ENCODE measurements at places on chromosomes 5 and 9. TPM values are rescaled to one million over a fixed set of nuclear protein-coding genes. Genes with fewer than 3 reads are reported as not detected.

CNTNAP3 gene
- 1.3 TPM for total RNA-seq

NCS1 gene
- total RNA-seq: 44.8 TPM

ELAVL2 gene
- total RNA-seq: 1.4 TPM

ADAMTSL2 gene
- 7.0 TPM for total RNA-seq

GPR21 gene
- 3.7 TPM for total RNA-seq

GLDC gene
- 2.0 TPM for total RNA-seq

MYOZ3 gene
- total RNA-seq: 8.5 TPM

FOXD4L4 gene
- 0.38 TPM for total RNA-seq

MYMK gene
- not detected for total RNA-seq

ARID3C gene
- total RNA-seq: not detected

- no peak for DNase-seq
Observed at GRCh38 chr5:177983763-177984583, 12.1 kb downstream of the PROP1 start.

DNA sequence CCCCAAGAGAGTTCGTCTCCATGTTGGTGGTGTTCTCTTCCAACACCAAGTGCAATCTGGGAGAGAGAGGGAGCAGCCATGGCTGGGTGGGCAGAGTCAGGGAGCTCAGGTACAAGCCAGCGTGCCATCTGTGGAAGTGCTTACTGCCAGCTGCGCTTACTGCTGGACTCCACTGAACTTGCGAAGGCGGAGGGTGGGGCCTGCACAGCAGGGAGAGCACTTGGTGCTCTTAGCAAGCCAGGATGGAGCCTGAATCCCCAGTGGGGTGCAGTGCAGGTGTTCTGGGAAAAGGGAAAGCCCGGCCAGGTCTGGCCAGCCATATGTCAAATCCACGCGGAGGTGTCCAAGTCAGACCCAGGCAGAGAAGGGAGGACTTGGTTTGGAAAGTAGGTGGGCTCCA, 142.0 kb downstream of the FANCC start:
- no peak for DNase-seq

DNA sequence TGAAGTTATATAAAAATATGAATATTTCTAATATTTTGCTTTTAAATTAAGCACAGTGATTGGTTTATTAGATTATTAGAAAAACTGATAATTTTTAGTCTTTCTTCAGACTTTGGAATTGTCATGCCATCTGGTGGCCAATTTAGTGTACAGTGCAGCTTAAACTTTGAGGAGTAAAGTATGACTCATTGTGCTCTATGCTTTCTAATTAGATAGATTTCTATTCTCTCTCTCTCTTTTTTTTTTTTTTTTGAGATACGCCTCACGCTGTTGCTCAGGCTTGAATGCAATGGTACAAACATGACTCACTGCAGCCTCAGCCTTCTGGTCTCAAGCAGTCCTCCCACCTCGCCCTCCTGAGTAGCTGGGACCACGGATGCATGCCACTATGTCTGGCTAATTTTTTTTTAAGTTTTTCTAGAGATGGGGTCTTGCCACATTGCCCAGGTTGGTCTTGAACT, 42.1 kb upstream of the GPR21 start:
- no peak for DNase-seq

DNA sequence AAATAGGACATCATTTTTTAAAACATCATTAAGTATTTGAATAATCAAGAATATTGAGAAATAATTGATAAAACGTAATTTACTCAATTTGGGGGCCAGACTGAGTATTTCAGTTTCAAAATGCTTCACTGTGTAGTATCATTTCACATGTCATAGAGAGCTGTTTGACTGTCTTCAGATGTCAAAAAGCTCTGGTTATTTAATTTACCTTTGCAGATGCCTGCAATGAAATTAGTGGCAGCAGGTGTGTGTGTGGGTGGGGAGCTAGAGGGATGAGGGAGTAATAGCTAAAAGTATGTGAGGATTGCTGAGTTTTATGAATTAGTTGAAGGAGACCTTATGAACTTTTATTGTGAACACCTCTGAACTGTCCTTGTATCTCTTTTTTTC, 567.2 kb upstream of the MEF2C start:
- DNase-seq: no peak

- DNase-seq: no peak
Observed at GRCh38 chr5:111984044-111984443, 227.1 kb upstream of the NREP start.

GRCh38 chr9:129445794-129446306, 175.1 kb downstream of the C9orf50 start:
- DNase-seq: no peak

GRCh38 chr5:142046191-142046590, 33.4 kb upstream of the GNPDA1 start:
- DNase-seq: no peak

- no peak for DNase-seq
Observed at GRCh38 chr9:37919246-37919955, 15.5 kb upstream of the SLC25A51 start.

GRCh38 chr5:1067141-1068121, 44.4 kb downstream of the SLC12A7 start:
- DNase-seq: no peak

DNA sequence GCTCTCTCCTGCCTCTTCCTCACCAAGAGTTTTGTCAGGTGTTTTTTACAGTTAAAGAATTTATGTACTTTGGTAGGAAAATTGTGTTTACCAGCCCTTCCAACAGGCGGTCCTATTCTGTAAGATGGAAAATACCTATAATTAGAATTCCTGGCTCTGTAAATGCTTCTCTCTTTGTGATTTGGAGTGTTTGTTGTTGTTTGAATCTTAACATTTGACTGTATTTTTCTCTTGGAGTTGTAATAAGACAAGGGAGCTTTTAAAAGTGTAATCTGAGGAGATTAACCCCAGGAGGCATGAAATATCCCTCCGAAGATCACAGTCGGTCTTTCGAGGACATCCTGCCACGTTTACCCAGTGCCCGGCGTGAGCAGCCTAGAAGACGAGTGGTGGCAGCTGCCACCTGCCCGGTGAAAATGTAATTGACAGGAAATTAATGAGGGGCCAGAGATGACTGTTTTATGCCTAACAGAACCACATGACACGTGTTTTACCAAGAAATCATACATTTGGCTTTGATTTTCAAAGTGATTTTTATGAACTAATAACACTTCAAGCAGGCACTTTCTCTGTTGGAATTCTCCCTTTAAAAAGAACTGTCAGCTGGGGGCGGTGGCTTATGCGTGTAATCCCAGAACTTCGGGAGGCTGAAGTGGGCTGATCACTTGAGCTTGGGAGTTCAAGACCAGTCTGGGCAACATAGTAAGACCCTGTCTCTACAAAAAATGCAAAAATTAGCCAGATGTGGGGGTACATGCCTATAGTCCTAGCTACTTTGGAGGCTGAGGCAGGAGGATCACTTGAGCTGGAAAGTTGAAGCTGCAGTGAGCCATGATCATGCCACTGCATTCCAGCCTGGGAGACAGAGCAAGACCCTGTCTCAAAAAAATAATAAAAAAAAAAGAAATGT, 20.0 kb downstream of the ANKRD33B start:
- no peak for DNase-seq

DNA sequence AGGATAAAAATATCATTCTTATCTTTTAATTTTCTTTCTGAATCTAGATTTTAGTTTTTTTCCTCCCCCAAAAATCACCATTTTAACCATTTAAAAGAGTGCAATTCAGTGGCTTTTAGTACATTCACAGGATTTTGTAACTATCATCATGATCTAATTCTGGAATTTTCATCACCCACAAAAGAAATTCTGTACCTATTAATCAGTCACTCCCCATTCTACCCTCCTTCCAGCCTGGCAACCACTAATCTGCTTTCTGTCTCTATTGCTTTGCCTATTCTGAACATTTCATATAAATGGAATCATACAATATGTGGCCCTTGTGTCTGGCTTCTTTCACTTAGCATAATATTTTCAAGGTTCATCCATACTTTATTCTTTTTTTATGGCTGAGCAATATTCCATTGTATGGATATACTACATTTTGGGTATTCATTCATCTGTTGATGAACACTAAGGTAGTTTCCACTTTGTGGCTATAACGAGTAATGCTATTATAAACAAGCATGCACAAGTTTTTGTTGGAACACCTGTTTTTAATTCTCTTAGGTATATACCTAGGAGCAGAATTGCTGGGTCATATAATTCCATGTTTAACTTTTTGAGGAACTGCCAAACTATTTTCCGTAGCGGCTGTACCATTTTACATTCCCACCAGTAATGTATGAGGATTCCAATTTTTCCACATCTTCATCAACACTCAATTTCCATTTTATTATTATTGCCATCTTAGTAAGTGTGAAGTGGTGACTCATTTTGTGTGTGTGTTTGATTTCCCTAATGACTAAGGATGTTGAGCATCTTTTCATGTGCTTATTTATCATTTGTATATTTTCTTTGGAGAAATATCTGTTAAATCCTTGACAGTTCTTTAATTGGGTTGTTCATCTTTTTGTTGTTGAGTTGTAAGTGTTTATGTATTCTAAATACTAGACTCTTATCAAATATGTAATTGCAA, 340.3 kb downstream of the CWC27 start:
- no peak for DNase-seq

GRCh38 chr9:127928676-127929624, 1.6 kb downstream of the PIP5KL1 start:
- DNase-seq: no peak

DNA sequence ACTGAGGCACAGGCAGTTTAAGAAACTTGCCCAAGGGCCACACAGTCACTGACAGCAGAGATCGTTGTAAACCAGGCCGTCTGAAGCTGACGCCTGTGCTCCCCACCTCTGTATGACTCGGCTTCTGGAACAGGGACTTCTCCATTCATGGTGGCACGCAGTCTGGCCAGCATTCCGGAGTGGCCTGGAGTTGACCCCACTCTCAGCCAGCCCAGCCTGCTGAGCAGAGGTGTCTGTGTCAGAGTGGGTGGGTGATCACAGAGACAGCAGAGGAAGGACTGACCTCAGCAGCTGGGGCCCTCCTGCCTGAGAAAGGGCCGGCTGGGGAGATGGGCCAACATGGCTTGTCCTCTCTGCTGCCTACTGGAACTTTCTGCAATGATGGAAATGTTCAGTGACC, 12.6 kb downstream of the LRSAM1 start:
- no peak for DNase-seq

DNA sequence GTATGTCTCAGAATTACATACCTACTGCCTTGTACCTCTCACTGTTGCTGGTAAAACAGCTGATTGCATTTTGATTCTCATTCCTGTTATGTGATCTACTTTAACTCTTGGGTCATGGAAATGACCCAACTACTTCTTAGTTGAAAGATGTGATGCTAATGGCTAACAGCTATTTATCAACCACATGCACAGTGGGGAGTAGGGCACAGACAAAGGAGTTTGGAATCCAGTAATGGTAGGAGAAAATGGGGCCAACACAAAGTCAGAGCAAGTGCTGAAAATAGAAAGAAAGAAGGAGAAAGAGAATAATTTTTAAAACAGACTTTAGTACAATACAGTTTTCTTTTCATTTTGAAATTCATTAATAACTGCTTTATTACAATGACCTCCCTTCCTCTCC, 241.0 kb downstream of the PTPRD start:
- DNase-seq: no peak

DNA sequence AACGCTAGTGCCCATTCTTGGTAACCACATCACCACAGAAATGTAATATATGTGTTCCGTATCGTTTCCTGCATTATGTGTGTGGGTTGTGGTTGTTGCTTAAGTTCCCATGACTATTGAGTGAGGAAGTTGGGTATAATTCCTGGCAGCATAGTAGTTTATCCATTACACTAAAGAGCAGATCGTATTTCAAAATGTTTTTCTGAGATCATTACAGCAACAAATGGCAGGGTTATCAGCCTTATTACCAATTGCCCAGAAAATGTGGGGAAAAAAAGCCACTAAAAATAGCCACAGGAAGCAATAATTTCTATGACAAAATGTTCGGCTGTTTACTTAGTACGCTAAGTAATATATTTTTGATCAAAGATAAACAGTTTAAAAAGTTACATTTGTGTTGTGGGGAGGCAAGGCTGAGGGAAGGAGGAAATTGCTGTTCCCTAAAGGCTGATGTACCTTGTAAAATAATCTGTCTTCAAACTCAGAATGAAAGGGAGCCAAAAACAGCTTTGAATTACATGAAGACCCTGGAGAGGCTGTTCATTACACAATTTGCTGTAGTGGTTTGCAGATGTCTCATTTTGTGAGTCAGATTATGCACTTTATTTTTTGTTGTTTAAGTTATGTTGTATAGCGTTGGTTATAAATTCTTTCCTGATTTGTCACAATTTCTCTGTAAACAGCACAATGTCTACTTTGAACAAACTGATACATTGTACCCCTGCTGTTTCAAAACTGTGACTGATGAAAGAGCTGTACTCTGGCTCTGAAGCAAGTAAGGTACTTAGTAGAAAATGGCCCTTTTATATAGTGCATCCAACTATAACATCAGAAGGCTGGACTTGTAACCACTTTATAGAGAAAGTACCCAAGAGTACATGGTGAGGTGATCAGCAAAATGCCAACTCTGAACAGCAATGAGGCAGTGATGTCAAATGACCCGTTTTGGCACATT, 1028.5 kb downstream of the NR2F1-AS1 start:
- no peak for DNase-seq

GRCh38 chr9:90903766-90904424, 102.3 kb downstream of the SYK start:
- no peak for DNase-seq

DNA sequence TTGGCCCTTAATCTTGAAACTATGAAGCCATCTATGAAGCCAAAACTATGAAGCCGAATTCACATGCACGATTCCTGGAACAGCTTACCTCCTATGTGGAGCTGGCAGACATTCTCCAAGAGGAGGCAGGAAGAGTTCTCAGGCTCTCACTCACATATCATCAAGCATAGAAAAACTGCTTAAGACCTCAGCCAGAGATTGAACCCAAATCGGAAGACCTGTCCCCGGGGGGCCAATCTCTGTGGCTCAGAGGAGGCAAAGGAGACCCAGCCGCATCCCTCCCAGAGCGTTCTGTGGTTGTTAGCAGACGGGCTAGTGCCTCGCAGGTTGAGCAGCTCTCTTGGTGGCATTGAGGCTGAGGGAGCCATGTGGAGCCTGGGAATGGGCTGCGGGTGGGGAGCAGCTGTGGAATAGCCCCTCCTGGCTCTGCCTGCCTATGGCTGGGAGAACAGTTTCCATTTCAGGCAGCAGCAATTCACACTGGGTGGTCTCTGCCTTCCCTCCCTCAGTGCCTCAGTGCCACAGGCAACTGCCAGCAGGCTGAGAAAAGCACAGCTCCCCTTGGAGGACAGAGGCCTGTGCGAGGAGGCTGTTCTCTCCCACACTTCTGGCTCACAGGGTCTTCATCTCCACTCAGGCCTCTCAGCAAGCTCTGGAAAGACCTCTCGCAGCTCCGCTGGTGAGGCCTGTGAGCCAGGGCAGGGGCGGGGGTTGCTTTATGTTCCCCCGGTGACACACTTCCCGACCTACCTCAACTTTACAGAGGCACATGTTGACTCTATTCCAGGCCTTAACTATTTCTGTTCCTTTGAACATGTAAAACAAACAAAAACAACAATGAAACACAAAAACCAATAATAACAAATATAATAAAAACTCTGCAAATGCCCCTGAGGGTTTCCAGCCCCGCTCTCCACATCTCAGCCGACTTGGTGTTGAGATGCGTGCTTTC, 17.4 kb upstream of the TMEM174 start:
- DNase-seq: no peak

GRCh38 chr9:115597330-115597895, 479.5 kb upstream of the TNC start:
- DNase-seq: no peak

Measured in mesothelial cell of epicardium (in vitro differentiated cells).